ENCODE measurements at places on chromosomes 11 and 22.

GRCh38 chr11:112279901-112280267, 19.2 kb upstream of the PLET1 start:
- DNase-seq, result peak; percentile 77

- no peak for DNase-seq
Observed at GRCh38 chr11:69963533-69964246, 114.4 kb upstream of the ANO1 start.

GRCh38 chr11:102109896-102110760, at the start of gene YAP1:
Gene YAP1, plus strand, starts transcription at chr11:102110447. Its CDS starts 402 bp downstream, at chr11:102110849.
- peak; percentile 67 for DNase-seq

- DNase-seq, result peak; percentile 46
Observed at GRCh38 chr11:3165152-3165705, at the start of gene OSBPL5. Gene OSBPL5, minus strand, starts transcription at chr11:3165310. Its CDS starts 36,162 bp downstream, at chr11:3129148.

GRCh38 chr11:70603114-70603755, 204.9 kb downstream of the CTTN start:
- no peak for DNase-seq
